Kidney glomerular epithelial cell (primary cell): ENCODE measurements at places on chromosomes 4 and X.

DNA sequence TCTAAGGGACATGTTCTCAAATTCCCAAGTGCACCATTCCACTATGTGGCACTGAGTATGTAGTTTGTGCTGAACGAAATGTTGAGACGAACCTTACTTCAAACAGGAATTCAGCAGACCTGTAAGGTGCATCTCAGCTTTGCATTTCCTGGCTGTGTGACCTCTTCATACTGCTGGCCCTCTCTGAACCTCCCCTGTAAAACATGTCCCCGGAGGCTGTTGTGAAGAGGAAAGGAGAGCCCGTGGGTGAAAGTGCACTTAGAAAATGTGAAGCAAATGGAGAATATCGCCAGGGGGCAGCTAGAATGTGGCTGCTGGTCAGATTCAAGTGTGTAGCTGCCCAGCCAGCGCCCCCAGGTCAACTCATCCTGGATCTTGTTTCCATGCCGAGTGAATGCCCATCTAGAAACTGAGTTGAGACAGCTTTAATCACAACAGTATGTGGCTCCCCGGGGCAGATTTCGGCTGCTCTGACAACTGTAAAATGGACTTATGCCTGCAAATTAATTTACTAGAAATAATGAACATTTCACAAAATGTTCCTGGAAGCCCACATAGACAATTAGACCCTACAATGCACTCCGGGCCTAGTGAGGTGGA lies 263.3 kb downstream of the EVC2 start:
- no peak for DNase-seq

DNA sequence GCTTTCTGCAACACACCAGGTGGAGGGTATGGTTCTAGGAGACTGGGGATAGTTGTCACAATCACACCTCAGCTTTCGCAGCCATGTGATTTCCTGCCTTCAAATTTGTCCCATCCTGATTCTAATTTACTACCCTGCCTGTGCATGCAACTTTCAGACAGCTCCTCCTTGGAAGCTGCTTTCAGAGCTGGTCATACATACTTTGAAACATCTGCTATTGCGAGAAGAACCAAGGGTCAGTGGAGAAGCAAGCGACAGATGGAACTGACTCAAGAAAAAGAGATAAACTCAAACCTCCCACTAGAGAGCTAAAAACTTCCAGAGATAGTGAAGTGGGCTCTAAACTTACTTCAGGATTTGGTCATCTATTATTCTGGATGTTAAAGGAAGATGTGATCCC lies 381.7 kb upstream of the FGF13 start:
- DNase-seq: no peak

- DNase-seq: no peak
Measured at GRCh38 chrX:16867947-16868346, 2.2 kb downstream of the RBBP7 start.

DNA sequence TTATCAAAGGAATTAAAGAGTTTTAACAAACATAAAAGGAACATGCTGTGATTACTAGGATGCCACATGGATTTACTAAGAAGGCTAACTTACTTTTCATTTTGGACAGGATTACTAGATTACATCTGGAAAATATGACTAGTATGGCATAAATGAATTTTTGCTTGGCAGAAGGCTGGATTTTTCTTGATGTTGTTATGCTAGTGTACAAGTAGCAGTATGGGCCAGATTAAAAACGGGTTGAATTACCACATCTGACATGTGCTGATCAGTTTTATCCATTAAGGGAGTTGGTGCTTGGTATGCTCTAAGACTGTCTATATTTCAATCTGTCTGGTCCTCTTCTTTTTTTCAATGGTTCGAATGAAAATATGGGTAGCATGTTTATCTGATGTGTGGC lies 70.5 kb downstream of the JADE1 start:
- no peak for DNase-seq

DNA sequence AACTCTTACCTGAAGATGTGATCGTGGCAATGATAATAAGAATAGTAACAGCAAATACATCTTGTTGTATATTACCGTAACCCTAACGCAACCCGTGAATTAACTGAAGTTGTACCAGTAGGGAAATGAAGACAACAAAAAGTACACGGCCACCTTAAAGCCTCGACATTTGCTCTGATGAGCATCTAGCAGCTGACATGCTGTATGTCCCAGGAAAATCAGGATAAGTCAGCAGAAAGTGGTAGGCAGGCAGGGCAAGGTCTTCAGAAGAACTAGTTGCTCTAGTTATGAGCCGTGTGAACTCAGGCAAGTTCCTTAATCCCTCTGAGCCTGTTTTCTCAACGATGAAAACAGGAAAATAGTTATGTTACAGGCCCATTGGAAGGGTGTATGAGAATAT lies 7.7 kb upstream of the ASB5 start:
- DNase-seq: no peak

DNA sequence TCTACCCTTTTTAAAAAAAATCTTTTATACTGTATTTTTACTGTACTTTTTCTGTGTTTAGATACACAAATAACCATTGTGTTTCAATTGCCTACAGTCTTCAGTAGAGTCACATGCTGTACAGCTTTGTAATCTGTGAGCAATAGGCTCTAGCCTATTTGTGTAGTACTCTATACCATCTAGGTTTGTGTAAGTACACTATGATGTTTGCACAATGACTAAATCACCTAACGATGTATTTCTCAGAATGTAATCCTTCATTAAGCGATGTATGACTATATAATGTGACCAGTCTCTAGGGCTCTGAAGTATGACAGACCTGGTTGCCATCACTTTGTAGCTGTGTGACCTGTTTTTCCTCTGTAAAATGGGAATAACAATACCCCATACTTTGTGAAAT lies 14.2 kb upstream of the DCAF4L1 start:
- no peak for DNase-seq

GRCh38 chrX:34521563-34521962 lies 135.5 kb downstream of the TMEM47 start:
- DNase-seq: peak; percentile 0

DNA sequence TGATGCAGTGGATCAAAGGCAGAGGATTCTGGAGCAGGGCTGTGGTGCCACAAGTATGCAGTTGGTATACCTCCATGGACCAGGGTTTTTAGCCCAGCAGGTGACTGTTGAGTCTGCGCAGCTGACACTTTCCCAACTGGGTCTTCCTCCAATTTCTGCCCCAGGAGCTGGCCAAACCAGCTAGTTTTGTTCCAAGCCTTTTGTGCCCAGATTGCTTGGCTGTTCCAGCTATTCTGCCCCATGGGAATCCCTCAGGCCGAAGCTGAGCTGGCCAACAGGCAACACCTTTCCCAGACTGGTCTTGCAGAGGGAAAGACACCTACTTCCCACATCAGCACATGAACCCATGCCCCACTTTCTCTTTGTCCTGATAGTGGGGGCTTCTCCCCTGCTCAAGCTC lies 22.8 kb upstream of the ANKRD17 start:
- DNase-seq: no peak

- DNase-seq: no peak
Measured at GRCh38 chr4:162347842-162348213, 184.0 kb upstream of the FSTL5 start.

DNA sequence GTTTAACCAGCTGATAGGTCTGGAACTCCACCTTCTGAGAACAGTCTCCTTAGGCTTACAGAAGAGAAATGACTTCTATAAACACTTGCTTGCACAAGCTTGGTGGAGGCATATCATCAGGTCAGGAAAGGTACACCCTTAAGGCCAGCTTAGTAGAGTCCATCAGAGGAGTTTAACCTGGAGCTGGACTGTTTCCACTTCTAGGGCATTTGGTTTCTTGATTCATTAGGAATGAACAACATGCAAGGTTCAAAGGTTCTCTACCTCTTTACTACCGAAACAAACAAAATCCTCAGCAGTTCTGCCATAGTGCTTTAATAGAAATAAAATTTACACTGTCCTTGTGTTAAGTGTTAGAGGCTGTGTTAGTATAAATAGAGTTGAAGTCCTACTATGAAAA lies 171.4 kb upstream of the NPY2R start:
- no peak for DNase-seq

GRCh38 chr4:121166976-121167375 lies 2.9 kb upstream of the TNIP3 start:
- DNase-seq: no peak

- peak; percentile 2 for DNase-seq
Measured at GRCh38 chrX:118497180-118497818, 1.7 kb downstream of the DOCK11 start.

GRCh38 chr4:105859233-105859632 lies 36.0 kb upstream of the NPNT start:
- DNase-seq: no peak

- no peak for DNase-seq
Measured at GRCh38 chr4:159564615-159565014, 461.7 kb downstream of the RAPGEF2 start.

DNA sequence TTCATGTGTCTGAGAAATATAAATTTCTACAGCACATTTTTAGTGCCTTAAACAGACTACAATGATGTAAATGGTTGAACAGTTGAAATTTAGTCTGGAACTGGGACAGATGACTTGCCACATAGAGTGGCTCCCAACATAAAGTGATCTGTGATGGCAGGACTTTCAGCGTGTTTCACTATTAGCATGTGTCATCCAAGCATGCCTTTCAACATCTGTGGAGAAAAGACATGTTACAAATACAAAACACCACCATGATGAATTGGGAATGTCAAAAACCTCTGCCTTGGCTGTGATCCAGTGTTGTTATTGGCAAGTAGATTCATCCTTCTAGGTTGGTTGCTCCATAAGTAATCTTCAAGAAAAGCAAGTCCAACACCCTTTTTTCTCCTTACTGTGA lies 348.7 kb downstream of the MAPK10 start:
- DNase-seq: peak; percentile 85

DNA sequence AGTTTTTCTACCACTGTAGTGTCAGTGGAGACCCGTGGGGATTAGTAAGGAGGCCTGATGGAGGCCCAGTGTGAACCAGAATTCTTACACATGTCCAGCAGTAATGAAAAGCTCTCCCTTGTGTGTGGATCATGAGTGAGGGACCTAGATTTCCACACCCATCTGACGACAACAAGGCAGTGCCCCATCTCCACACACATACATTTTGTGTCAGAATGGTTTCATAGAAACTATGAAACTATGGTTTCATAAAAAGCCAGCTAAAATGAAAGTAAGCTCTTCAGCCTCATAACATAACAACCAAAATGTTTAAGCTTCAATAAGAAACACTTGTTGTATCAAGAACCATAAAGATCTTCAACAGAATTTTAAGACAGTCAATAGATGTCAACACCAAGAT lies 884.5 kb upstream of the ADGRL3 start:
- DNase-seq: no peak

DNA sequence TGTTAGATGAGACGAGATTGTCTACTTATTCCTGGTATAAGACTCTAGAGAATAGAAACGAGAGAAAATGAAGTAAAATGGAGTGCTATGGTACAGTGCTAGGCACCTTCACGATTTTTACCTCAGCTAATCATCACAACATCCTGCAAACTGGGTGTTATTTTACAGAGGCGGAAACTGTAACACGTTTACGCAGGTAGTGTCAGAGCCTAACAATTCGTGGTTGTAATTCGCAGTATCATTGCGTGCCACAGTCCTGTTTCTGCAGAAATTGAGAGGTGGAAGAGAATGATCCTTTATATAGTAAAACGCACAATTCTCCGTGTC lies 383 bp upstream of the TBC1D19 start:
- DNase-seq: no peak
